Esophagus squamous epithelium (tissue), 5 donors: ENCODE measurements at places on chromosomes 11 and 22.

- no peak for DNase-seq
Observed at GRCh38 chr11:24688981-24689380, 192.1 kb downstream of the LUZP2 start.

GRCh38 chr22:37910890-37911672, 5.0 kb downstream of the MICALL1 start:
- DNase-seq: no peak

GRCh38 chr11:20656901-20657300, 12.5 kb upstream of the NELL1 start:
- DNase-seq: no peak

- no peak for DNase-seq
Observed at GRCh38 chr22:39707816-39708215, 137.3 kb downstream of the CACNA1I start.

DNA sequence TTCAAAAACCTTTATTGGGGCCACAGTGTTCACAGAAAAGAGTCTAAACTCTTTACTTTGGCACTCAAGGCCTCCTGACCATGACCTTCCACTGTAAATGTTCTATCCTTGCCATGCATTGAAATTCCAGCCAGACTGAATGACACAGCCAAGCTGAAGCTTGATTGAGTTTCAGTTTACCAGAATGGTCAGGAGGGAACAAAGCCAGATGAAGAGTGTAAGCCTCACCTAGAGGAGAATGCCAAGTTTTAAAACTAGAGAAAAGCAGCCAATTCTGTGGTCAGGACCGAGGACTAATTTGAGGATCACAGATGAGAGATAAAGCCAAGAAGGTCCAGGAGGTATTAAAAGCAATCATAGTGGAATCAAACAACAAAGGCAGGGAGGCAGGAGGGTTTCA, 215.3 kb downstream of the KCNA4 start:
- DNase-seq: no peak

DNA sequence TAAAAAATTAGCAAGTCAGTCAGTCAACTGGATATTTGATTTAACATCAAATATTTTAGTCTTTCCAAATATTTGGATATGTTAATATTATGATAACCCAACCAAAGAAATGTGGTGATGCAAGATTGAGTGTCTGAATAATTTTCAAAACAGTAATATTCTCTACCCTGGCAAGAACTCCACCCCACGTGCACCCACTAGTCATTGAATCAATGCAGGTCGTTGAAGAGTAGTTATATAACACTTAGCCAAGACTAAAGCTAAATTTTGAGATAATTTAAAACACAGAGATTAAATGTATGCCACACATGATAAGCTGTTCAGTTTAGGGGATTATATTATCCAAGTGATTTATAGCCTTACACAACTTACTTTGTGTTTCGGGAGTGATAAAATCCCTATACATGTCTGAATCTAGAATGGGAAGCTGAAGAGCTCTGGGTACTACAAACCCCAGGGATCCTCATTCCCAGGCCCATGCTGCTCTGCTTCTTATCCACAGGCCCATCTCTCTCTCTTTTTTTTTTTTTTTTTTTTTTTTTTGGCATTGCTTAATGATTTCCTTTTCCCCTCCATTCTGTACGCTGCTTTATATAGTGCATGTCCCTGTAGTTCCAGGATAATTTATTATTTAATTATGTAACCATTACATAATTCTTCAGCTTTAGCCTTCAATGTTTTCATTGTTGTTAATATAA, 392.9 kb downstream of the NTM start:
- DNase-seq: no peak

- DNase-seq: no peak
Observed at GRCh38 chr11:5689551-5689983, at the start of gene TRIM22. Gene TRIM22 (plus strand): TSS chr11:5689790. CDS start chr11:5696233, 6,443 bp downstream.

GRCh38 chr11:70281156-70281609, 10.7 kb downstream of the PPFIA1 start:
- no peak for DNase-seq

GRCh38 chr11:120929664-120930154, 94.2 kb upstream of the TBCEL start:
- no peak for DNase-seq
